A375 (cell line): ENCODE measurements at places on chromosomes 16 and 17. TPM values are rescaled to one million over a fixed set of nuclear protein-coding genes. Genes with fewer than 3 reads are reported as not detected.

ADGRG1 gene
- 62.5 and 73.4 TPM in 2 replicates for total RNA-seq

HSPB9 gene
- total RNA-seq = 0.08 TPM in 1 of 2 replicates, not detected in the other

SLC13A2 gene
- not detected in 2 replicates for total RNA-seq

PCTP gene
- 11.9 and 12.0 TPM in 2 replicates for total RNA-seq

KRT12 gene
- total RNA-seq = 1.6 and 3.4 TPM in 2 replicates

MARVELD3 gene
- total RNA-seq = not detected in 2 replicates

LHX1 gene
- total RNA-seq = 14.3 and 15.7 TPM in 2 replicates

CRAMP1 gene
- total RNA-seq = 9.0 and 9.2 TPM in 2 replicates
